Chondrocyte (in vitro differentiated cells): ENCODE measurements at places on chromosomes 4 and X. TPM values are rescaled to one million over a fixed set of nuclear protein-coding genes. Genes with fewer than 3 reads are reported as not detected.

The DMRTC1 gene
- not detected in 3 replicates for total RNA-seq

The EREG gene
- total RNA-seq = not detected in 3 replicates

The HHIP gene
- total RNA-seq = 28.5 to 38.3 TPM (median 32.4 TPM) in 3 replicates

The F11 gene
- not detected in 3 replicates for total RNA-seq

The ART3 gene
- 0.40 to 0.41 TPM in 2 of 3 replicates, not detected in the other for total RNA-seq

The LINC00632 gene
- 617 to 626 TPM (median 624 TPM) in 3 replicates for total RNA-seq

The GUCY1A1 gene
- total RNA-seq = 29.4 to 33.9 TPM (median 30.9 TPM) in 3 replicates

The SHISA3 gene
- 4.8 TPM in 1 of 3 replicates, not detected in the others for total RNA-seq

The F8A1 gene
- total RNA-seq = 22.8 to 34.0 TPM (median 29.6 TPM) in 3 replicates

The DCK gene
- total RNA-seq = 14.0 to 16.7 TPM (median 14.9 TPM) in 3 replicates
